ENCODE measurements at places on chromosomes 6 and 20.

DNA sequence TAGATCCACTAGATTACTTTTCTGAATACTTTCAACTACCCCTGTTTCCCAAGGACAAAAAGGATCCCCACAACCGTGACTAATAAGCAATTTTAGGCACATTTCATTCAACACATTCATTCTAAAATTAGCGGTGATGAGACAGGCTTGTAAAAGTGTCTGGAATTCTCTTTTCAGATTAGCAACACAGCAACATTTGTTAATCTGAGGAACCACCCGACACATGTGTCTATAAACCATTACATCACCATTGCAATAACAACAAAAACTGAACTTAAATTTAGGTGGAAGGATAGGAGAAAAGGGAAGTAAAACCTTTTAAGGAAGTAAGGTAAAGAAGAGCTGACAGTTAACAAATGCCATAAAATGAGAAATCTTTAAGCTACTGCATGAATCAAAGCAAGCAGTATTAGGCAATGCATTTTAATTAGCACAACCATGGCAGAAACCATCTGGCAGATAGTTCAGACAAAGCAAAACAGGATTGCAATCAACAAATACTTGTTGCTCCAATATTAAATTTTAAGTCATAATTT lies 49.1 kb downstream of the MAP3K7 start:
- no peak for DNase-seq

DNA sequence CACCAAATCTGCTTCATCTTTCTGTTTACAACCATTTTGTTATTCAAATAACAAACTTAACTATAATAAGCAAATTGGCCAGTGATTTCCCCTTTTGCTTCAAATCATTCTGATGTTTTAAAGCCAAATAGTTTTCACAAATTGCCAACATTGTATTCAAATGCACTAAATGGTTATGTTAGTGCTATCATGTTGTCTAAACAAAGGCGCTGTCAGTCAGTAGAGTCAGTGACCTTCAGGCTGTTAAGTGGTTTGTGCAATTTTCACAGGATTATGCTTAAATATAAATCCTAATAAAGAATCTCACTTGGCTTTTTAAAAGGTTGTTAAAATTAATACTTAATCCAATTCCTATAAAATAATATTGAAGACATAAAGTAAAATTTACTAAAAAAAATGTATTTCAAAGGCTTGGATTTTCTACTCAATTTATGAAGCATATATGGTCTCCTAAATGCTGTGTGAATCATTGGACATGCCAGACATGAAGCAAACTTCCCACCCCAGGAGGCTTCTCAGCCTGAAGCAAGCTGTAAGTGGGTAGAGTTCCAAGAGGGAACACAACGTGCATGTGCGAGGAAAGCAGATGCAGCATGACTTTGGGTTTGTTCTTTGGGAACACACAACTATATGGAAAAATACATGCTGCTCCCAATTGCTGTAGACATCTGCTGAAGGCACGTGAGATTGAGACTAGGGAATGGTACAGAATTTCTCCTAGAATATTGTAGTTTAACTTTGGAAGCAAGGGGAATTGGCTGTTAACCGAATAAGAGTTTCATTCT lies 54.9 kb downstream of the RSPO3 start:
- no peak for DNase-seq

DNA sequence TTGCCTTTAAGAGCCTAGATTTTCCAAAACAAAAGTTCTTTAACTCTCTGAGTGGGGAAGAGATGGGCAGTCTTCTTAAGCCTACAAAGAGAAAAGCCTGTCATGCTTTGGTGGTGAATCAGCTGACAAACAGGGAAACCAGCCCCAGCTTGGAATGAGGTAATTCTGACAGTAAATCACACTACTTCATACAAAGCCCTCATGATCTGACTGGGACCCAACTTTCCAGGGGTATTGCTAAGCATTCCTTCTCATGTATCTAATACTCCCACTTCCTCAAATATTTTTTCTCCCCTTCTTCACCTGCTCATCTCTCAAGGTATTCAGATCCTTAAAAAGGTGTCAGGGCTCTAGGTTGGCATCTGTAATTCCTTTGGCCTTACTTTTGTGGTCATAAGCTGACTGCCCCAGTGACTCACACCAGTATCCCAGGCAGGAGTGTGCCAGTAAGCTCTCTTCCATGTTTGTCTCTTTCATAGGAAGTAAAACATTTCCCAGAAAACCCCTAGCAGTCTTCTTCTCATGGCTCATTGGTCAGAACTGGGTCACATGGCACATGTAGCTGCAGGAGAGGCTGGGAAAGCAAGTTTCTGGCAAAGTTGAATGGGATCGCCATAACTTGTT lies 15.0 kb upstream of the TBC1D22B start:
- DNase-seq = no peak

DNA sequence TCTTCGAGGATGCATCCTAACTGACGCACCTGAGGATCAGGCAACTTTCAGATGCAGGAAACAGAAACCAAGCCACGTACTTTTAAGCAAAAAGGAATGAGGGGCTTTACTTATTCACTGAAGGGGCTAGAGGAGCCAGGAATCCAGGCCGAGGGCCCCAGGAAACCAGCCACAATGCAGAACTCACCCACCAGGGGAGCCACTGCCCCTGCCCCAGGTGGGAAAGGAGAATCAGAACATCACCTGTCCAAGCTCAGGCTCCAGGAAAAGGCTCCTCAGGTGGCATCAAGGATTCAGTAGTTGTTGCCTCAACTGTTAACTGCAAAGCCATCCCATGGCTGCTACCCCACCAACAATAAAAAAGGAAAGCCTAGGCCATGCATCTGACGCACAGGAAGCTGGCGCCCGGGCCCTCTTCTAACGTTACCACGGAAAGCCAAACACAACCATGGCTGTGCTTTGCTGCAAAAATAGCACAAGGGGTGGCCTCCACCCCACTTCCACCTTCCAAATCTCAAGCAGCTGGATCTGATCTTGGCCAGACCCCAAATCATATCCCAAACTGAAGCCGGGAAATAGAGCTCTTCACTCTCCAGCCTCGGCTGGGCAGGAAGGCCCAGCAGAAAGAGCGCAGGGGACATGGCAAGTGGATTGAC lies 121.0 kb downstream of the PREX1 start:
- no peak for DNase-seq

DNA sequence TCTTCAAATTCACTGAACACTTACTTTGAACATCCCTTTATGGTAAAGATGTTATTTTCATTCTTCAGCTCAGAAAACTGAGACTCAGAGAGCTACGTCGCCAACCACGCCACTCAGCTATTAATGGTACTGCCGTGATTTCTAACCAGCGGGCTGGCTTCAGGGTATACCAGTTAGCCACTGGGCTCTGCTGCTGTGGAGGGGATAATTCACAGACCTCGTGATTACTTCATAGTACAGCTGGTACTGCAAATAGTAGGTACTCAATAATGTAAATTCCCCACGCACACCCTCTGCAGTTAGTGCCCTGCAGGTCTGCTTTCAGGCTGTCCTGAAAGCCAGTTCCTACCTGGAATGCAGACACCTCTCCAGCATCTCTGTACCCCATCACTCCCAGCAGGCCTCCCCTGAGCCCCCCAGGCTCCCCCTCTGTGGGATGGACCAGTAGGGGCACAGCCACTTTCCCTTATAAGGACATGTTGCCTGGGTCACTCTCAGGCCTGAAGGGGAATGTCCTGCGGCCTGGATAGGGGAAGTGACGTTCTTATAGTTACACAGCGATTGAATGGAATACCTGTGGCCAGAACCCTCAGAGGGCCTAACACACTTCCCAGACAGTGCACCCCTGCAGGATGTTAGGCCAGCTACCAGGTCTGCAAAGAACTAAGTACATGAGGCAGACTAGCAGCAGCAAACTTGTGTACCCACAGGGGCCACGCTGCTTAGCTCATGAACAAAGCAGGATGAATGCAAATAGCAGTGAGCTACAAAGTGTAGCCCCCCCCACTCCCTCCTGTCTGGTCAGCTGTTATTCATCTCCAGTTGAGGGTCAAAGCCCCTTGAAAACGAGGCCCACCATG lies 1.3 kb upstream of the OCSTAMP start:
- no peak for DNase-seq

Measured in stimulated activated CD8-positive, alpha-beta memory T cell treated with anti-CD3 and anti-CD28 coated beads, Interleukin-4, amount 100 ng/mL, for 24 hours (primary cell).